ELR (cell line): ENCODE measurements at places on chromosomes 4 and X.

GRCh38 chrX:31168551-31168950 is 96.7 kb upstream of the FTHL17 start:
- DNase-seq: no peak

GRCh38 chr4:15035159-15035558 is 32.9 kb downstream of the CPEB2 start:
- peak; percentile 61 for DNase-seq

DNA sequence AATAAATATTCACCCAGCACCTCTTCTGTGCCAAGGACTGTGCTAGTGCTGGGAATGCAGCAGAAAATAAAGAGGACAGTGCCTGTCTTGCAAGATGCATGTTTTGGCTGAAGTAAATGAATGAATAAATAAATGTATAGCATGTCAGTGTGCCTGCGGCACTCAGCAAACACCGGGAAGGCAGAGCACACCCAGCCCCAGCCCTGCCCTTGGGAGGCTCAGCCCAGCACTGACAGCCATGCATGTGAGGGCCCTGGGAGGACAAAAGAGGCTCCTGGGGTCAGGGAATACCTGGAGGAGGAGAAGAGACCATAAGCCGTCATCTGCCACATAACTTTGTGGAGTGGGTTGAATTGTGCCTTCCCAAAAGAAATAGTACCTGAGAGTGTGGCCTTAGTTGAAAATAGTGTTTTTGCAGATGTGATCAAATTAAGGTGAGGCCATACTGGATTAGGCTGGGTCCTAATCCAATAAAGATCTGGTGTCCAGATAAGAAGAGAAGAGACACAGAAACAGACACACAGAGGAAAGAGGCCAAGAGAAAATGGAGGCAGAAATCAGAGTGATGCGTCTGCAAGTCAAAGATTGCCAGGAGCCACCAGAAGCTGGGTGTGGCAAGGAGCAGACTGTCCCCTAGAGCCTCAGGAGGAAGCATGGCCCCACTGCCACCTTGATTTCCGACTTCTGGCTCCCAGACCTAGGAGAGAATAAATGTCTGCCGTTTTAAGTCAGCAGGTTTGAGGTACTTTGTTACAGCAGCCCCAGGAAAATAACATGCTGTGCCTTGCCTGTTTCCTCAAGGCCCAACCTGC is 16.3 kb downstream of the C4orf50 start:
- DNase-seq: no peak

DNA sequence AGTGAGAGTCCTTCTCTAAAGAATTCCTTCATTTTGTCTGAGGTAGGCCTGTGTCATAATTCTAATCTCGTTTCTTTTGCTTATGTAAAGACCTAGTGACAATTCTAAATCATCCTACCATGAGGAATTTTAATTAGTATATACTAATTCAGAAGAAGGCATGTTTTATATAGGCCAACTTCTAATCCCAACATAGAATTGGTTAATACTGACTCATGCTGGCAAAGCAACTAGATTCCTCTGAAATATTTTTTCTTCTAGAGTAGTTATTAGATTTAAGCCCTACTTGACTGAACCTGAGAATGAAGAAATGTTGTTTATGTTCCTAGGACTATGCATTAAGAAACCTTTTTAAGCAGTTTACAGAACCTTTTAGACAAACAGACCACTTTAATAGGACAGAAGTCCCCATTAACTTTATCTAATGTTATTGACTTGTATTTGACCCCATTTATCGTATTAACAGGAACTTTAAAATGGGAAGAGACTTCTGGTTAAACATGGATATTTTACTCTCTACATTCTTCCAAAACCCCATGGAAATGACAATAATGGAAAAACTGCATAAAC is 56.1 kb upstream of the EIF1AX start:
- DNase-seq: no peak

DNA sequence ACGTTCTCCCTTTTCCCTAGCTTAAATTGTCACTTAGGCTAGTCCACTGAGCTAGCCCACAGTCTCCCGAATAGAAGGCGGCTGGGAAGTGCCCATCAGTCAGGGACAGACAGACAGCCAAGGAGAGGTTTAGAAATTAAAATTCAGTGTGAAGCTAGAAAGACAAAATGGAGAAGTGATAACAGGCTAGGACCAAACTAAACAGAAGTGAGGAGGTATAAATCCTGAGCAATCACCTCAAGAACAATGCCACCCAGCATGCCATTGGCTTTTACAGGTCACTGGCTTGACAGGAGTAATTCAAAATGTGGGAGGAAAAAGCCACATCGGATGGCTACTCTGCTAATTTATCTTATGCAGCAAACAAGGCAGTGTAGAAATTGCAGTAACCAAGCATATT is 138.9 kb downstream of the MAPK10 start:
- DNase-seq: no peak
